ENCODE measurements at places on chromosomes 1 and 21.

DNA sequence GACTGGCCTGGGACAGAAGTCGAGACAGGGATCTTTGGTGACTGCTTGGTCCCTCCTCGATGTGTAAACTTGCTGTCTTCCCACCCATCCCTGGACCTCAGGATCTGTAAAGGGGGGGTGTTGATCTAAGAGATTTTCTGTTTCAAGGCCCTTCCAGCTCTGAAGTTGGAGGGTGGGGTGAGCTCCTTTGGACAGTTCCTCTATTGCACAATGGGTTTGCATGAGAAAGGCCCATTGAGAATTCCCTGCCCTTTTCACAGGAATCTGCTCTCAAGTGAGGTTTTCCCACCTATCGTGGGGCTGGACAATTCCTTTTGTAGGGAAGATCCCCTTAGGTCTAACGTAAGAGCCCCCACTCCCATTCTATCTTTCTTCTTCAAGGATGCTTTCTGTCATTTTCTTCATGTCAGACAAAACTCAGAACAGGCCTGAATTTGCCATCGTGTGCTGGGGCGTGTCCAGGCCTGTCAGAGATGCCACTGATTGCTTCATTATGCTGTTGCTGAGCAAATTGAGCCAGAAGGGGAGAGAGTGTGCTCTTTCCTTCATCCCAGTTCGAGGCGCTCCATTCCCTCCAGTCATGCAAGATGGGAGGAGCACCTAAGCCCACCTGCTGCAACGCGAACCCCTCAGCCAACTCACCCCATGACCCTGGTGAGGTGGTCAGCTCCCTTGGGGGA, 149.9 kb upstream of the IGSF21 start:
- no peak for DNase-seq

GRCh38 chr1:189654906-189655305, 822.8 kb downstream of the BRINP3 start:
- no peak for DNase-seq

DNA sequence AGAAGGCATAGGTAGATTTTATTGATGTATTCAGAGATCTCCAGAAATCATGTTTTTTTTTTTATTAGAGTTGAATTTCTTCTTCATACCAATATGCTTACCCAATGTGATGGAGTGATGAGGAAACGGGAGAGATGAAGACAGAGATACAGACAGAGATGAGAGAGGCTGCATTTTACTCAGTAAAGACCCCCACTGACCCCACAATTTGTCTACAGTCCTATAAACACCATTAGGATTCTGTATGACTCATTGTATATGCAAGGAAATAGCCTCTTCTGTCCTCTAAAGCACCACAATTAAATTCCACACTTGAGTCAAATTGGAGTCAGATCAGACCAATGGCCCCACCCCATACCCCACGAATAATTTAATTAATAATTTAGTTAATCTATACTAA, 44.0 kb downstream of the RUNX1 start:
- DNase-seq, result no peak

DNA sequence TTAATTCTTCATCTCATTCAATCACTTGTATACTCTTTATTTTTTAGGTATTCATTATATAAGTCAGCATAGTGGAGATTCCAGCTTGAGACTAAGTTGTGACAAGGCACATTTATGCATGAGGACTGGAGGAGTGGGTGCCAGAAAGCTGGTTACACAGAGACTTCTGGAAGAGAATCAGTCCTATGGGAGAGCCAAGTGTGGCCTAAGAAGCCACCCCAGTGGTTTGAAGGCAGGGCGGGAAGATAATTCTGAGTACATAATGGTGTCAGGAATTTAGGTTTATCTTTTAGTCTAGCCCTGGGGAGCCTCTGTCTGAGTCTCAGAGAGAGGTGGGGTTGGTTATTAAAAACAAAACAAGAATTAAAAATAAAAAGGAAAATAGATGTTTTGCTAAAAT, 83.0 kb downstream of the SPAG17 start:
- no peak for DNase-seq

- DNase-seq, result no peak
Measured at GRCh38 chr1:109495738-109496137, 1.8 kb downstream of the CYB561D1 start.

DNA sequence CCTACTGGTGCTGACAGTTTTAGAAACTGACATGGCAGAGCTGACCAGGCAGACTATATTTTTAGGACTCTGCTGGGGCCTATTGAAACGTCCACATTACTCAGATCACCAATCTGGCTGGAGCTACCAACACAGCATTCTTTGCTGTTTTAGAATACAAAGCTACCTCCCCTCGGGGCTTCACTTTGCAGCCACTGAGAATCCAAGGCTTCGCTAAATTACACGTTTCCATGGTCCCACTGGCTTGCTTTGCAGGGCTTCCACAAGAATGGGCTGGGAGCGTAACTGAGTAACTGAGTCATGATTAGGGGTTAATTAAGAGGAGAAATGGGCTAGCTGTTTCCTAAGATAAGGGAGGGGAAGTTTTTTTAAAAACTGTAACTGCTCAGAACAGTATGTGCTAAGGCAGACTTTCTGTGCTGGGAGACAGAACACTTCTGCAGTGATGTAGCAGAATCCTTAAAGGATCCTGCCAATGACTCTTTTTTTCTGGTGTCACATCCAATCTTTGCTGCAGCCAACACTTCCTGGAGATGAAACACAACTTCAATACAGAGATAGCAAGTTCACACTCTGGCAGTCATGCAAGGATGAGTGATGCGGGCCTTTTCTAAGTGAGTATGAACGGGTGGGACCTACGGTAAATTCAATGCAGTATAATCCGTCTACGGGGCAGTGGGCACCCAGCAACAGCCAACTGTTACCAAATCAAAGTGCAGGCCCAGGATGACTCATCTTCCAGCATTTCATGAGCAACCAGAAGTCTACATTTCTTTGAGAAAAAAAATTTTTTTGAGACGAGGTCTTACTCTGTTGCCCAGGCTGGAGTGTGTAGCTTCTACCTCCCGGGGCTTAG, 21.5 kb downstream of the NDUFS5 start:
- no peak for DNase-seq

DNA sequence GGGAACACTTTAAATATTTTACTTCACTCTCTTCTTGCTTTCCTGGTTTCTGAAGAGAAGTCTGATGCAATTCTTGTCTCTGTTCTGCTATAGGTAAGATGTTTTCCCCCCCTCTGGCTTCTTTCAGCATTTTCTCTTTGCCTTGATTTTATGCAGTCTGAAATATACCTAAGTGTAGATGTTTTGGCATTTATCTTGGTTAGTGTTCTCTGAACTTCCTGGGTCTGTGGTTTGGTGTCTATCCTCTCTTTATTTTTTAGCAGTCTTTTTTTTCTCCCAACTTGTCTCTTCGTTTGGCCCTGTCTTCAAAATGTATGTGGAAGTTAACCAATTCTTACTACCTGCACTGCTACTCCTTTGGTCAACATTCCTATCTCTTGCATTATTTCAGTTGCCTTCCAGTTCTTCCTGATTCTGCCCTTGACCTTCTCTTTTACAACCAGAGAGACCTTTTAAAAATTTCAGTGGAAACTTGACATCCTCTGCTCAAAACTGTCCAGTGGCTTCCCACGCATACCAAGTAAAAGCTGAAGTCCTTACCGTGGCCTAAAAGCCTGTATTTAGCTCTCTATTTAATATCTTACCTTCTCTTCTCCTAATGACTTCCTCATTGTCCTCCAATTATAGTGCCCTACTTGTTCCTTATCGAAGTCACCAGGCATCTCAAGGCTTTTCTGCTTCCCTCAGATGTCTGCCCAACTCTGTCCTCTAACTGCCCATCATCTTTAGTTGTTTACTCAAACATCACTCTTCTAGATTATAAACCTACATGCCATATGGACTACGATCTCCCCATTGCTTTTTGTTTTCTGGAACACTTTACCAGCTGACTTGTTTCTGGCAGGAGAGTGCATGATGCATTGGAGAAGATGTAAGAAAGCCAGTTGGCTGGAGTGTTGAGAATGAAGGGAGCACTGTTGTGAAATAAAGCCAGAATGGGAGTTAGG, 40.9 kb downstream of the RAP1A start:
- DNase-seq, result no peak

- DNase-seq, result peak; percentile 75
Measured at GRCh38 chr1:26993237-26994019, at the start of gene TRNP1. TRNP1 (plus strand) TSS chr1:26993692; CDS start chr1:26993787, 95 bp downstream.

- DNase-seq, result no peak
Measured at GRCh38 chr1:66490816-66491215, 43.1 kb upstream of the SGIP1 start.

DNA sequence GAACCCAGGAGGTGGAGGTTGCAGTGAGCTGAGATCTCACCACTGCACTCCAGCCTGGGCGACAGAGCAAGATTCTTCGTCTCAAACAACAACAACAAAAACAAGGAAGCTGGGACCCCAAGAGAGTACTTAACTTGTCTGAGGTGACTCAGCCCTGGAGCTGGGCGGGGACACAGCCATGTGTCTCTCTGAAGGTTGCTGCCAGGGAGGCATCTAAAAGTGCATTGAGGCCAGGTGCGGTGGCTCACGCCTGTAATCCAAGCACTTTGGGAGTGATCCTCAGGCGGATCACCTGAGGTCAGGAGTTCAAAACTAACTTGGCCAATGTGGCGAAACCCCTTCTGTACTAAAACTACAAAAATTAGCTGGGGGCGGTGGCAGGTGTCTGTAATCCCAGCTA, 7.7 kb downstream of the IFI6 start:
- no peak for DNase-seq

DNA sequence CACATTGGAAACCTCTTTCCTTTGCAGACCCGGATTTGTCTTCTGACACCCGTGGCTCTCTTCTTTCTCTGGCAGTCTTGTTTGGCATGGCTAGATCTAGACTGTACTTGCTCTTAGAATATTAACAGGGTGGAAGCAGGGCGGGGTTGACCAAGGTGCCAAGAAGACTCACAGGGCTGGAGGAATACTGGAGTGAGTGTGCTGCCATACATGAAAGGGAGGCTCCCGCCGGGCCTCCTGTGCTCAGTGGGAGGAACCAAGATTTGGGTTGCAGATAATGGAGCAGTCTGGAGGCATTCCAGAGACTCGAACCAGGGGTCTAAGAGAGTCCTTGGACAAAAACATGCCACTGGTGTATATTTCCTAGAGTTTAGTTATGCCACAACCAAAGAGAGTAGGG, 27.6 kb upstream of the SNX27 start:
- no peak for DNase-seq

DNA sequence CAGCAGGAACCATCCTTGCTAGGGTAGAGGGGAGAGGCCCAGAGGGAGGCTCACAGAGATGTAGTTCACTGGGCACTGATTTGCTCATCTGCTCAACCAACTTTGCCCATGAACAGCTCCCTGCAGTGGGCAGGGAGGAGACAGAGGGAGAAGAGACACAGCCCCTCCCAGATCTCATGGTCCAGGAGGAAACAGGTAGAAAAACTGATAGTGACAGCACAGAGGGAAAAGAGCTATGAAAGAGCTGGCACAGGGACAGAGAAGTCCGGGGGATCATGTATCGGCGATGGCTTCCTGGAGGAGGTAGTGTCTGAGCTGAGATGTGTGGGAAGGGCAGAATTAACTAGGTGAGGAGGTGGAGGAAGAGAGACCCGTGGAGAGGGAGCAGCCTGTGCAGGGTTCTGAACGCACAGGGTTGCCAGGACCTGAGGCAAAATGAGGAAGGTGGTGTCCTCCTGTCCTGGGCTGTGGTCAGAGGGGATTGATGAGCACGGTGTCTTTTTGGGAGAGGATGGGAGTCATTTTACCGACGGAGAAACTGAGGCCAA, 85.9 kb downstream of the PTPRU start:
- DNase-seq, result no peak

- no peak for DNase-seq
Measured at GRCh38 chr1:182615468-182616129, 11.4 kb upstream of the RGS16 start.

GRCh38 chr1:112537456-112537855, 28.7 kb downstream of the WNT2B start:
- no peak for DNase-seq
